COR-L47 (cell line): ENCODE measurements at places on chromosomes 13 and 19.
A peak's percentile ranks its signal among the peaks of the same experiment; 100 is the strongest.

DNA sequence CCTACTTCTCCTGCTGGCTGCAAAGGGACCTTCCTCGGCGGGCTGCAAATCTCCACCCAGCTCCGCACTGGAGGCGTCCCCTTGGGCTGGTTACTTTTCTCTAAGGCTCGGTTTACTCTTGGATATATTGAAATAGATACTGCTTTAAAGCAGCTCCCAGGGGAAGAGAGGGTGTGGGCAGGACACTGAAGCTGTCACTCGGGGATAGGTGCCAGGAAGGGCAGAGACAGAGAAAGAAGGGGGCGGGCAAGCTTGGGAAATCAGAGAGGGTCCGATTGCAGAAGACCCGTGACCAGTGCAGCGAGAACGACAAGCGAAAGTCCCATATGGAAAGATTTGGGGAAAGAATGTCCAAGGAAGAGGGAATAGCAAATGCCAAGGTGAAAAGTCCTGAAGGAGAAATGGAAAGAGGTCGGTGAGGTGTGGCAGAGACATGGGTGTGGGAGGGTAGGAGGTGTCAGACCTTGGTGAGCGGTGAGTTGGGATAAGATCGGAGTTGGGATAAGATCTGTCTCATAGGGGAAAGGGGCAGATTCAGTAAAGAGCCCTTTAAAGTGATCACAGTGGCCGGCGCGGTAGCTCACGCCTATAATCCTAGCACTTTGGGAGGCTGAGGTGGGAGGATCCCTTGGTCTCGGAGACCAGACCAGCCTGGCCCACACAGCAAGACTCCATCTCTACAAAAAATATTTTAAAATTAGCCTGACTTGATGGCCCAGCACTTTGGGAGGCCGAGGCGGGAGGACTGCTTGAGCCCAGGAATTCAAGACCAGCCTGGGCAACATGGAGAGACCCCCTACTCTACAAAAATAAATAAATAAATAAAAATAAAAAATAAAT, 618 bp downstream of the THSD8 start:
- no peak for DNase-seq

- DNase-seq, result no peak
Observed at GRCh38 chr13:99690426-99691174, 189.3 kb downstream of the TM9SF2 start.

DNA sequence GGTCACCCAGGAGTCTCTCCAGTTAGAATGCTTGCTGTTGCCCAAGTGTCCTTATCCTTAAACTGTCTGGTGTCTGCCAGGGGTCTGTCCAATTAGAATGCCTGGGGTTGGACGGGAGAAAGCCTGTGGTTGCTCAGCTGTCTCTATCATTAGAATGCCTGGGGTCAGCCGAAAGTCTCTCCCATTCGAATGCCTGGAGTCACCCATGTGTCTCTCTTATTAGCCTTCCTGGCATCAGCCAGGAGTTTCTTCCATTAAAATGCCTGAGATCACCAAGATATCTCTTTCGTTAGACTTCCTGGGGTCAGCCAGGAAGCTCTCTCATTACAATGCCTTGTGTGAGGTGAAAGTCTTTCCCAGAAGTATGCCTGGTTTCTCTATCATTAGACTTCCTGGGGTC, 1521.0 kb downstream of the UQCRFS1 start:
- DNase-seq, result no peak

- DNase-seq, result no peak
Observed at GRCh38 chr13:60335531-60335930, 61.5 kb upstream of the TDRD3 start.

- DNase-seq, result no peak
Observed at GRCh38 chr13:96553796-96554195, 440.5 kb downstream of the OXGR1 start.

- no peak for DNase-seq
Observed at GRCh38 chr13:97108530-97108900, 113.6 kb upstream of the MBNL2 start.

- no peak for DNase-seq
Observed at GRCh38 chr13:69180034-69180433, 927.6 kb upstream of the ATXN8OS start.

DNA sequence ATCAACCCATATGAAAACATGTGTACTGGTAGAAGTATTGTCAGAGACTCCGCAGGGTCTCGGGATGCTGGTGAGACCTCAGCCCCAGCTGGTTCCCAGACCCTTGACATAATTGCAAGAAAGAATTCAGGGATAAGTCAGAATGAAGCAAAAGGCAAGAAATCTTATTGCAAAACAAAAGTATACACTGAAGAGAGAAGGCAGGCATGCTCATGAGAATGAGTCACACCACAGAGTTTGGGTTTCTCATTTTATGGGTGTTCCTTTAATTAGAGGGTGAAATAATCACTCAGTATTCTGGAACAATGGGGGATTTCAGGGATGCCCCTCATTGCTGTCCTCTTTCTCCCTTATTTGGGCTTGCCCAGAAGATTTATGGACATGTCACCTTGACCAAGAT, 1423.8 kb upstream of the MIR17HG start:
- DNase-seq, result no peak

GRCh38 chr19:49672131-49672919, 4.7 kb upstream of the PRMT1 start:
- DNase-seq, result peak; percentile 82

DNA sequence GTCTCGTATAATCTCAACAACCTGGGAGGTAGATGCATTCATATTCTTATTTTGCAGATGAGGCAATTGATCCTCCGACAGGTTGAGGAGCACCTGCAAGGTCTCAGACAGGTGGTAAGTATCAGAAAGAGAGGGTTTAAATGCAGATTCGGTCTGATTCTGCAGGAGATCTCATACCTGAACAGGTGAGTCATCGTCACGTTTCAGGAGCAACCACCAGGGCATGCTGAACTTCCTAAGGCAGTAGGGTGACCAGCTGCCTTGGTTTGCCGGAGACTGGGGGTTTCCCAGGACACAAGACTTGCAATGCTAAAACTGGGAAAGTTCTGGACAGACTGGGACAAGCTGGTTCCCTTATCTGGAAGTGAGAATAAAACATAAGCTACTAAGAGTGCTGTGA, 68.8 kb upstream of the TSHZ3 start:
- DNase-seq, result no peak

- no peak for DNase-seq
Observed at GRCh38 chr13:47100214-47100853, 203.5 kb upstream of the HTR2A start.

GRCh38 chr19:3775374-3775711, 3.3 kb upstream of the RAX2 start:
- no peak for DNase-seq

DNA sequence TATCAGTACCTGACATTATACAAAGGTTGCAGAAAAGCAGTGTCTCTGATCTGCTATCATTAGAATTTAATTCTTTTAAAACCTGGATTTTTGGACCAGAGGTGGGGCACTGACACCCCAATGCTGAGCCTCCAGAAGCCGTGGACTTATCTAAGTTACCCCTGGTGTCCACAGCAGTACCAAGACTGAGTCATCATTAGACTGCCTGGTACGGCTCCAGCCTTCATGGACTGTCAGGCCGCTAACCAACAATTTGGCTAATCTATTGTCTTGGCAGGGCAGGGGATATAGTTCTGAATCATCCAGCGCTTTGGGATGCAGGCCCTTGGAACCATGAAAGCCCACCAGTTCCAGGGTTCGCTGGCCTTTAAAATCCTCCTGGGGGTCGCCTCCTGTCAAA, 78.3 kb downstream of the TSHZ3 start:
- no peak for DNase-seq

- DNase-seq, result no peak
Observed at GRCh38 chr13:110683203-110683883, 22.6 kb downstream of the CARS2 start.

- DNase-seq, result no peak
Observed at GRCh38 chr19:3979674-3980352, 5.5 kb downstream of the EEF2 start.

GRCh38 chr19:41929536-41930071, 1.4 kb upstream of the ERFL start:
- DNase-seq, result no peak

DNA sequence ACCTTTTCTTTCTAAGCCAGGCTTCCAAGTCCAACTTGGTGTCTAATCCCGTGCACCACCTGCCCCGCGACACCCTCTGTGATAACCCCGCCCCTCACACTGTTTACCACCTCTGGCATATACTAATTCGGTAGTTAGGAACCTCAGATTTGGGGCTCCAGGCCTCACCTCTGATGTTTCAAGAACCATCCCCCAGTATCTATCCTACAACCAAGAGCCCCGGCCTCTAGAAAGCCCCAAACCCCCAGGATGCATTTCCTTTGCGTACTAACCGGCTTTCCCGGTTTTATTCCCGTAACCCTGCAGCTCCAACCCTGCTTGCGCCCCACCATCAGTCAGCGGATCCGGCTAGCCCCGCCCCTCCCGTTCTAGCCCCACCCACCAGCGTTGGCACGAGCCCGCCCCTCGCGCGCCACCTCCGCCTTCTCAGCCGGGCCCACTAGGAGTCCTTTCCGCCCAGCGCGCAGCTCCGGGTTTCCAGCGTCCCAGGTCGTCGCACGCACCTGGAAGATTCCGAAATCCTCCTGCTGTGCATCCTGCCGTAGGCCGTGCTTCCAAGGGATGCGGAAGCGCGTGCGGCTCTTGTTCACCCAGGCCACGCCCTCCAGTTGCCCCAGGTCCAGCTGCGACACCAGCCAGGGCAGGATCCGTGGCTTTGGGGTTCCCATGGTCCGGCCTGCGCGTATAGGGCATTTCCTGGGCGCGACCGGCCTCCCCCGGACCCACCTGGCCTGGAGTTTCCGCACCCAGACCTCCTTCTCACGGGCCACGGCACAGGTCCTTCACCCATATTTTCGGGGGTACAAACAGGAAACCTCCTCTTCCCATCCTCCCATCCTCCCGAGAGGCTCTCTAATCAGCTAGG, 1.3 kb downstream of the IRF3 start:
- peak; percentile 80 for DNase-seq

DNA sequence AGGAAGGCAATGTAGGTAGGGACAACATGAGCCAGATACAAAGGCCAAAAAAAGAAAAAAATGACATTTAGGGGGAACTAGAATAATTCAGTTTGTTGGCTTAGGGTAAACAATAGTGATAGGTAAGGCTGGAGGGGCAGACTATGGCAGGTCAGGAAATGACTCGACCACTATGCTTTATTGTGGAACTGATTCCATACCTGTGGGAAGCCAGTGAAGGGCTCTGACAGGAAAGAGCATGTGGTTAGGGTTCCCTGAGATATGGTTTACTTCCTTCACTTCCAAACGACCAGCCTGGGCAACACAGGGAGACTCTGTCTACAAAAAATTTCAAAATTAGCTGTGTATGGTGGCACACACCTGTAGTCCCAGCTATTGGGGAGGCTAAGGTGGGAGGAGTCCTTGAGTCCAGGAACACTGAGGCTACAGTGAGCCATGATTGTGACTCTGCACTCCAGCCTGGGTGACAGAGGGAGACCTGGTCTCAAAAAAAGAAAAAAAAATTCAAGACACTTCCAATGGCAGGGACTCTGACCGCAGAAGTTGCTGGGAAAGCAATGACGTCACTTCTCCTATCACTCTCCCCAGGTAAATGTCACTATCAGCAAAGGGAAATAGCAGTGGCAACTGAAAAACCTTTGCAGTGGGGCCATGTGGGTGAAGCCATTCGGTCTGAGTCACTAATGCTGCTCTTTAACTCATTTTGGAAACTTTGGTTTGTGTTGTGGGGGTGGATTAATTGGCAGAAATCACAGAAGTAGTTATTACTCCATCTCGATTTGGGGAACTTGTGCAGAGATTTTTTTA, 192.8 kb upstream of the TSC22D1 start:
- no peak for DNase-seq

GRCh38 chr13:39406688-39407087, 196.3 kb downstream of the LHFPL6 start:
- no peak for DNase-seq

DNA sequence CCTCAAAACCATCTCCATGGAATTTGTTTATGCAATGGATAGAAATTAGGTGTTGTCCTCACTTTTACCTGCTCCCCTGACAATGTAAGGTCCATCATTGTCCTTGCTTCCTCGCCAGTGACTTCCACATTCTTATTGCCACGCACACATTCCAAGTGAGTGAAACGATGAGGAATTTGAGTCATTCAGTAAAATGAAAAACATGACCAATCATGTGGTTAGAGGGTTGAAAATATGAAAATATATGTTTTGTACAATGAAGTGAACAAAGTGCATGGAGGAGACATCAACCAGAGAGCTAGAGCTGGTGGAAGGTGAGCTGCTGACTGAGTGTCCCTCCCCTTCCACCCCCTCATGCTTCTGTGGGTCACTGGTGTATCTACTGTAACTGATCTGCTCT, 91.7 kb downstream of the ATP8A2 start:
- DNase-seq, result no peak

- DNase-seq, result no peak
Observed at GRCh38 chr19:3672575-3672948, 27.7 kb downstream of the PIP5K1C start.

DNA sequence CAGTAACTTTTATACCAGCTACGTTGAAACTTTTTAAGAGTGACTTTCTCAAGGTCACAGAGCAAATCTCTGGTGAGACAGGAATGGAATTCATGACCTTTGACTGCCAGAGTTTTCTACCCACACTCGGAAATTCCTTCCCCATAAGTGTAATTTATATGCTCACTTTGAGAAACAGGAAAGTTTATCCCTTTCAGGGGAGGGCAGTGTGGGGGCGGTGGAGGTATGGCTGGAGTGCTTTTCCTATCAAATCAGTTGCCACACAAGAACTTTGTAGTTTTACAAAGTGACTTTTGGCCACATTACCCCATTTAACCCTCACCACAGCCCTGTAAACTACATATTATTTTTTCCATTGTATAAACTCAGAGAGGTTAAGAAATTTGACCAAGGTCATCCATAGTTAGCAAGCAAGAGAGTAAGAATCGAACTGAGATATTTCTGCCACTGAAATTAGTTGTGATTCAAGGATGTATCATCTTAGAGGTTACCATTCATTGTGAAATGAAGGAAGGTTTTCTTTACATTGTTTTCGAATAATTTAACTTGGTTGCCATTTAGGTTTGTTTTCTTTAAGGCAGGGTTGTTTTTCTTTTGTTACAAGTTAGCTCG, 5.9 kb downstream of the KLF12 start:
- DNase-seq, result no peak

- peak; percentile 33 for DNase-seq
Observed at GRCh38 chr13:36981156-36981743, 17.9 kb downstream of the ALG5 start.

DNA sequence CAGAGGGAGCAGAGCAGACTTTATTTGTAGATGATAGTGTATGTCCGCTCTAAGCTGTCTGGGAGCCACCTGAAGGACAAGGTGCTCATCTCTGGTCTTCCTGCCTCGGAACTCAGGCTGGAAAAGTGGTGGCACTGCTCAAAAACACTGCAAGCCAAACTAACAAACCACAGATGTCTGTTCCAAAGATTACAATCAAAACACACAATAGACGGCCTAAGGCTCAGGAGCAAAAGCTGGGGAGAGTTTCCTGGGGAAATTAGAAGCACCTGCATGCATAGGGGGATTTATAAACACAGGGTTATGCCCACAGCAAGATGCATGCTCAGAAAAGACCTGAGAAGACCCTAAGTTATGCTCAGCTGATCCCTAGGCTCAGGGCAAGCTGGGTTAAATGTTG, 9.4 kb upstream of the EVI5L start:
- no peak for DNase-seq
